T-cell (primary cell): ENCODE measurements at places on chromosomes 5 and 9. TPM values are rescaled to one million over a fixed set of nuclear protein-coding genes. Genes with fewer than 3 reads are reported as not detected.

- DNase-seq: no peak
Observed at GRCh38 chr5:92552206-92553160, 1028.5 kb downstream of the NR2F1-AS1 start.

DNA sequence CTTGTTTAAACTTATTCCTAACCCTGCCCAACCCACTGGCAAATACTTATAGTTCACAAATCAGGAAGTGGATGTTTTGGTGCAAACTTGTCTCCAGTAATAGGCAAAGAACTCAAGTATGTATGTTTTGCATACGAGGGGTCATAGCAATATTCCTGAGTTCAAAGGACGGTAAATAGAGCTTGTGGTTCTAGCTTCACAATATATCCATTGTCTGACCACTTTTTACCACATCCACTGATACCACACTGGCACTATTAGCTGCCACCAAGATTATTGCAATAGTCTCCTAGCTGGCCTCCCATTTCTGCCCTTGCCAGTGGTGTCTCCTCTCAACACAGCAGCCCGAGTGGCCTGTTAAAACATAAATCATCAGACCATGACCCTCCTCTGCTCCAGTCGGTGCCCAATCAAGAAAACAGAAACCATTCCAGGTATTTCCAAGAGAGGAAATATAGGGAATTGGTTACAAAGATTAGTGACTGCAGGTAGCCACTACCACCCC is 17.0 kb downstream of the GRXCR2 start:
- no peak for DNase-seq

DNA sequence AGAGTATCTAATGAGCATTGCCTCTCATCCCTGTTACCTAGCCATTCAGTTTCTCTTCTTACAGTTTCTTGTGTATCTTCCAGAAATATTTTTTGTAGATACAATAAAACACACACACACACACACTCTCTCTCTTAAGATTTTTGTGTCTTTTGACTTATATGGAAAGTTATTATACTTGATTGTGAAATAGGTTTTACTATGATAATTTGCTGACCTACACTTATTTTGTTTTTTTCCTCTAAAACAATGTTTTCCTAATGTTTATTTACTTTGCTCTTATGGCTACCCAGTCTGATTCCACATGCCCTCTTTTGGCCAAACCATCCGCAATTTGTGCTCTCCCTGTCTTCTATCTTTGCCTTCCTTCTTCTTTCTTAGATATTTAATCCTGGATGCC is 25.3 kb downstream of the LRRTM2 start:
- no peak for DNase-seq

GRCh38 chr5:80070338-80071056 is 35.3 kb downstream of the THBS4 start:
- no peak for DNase-seq

- no peak for DNase-seq
Observed at GRCh38 chr9:37105234-37105633, 15.1 kb upstream of the ZCCHC7 start.

- DNase-seq: no peak
Observed at GRCh38 chr9:95218773-95219172, 98.7 kb downstream of the FANCC start.

DNA sequence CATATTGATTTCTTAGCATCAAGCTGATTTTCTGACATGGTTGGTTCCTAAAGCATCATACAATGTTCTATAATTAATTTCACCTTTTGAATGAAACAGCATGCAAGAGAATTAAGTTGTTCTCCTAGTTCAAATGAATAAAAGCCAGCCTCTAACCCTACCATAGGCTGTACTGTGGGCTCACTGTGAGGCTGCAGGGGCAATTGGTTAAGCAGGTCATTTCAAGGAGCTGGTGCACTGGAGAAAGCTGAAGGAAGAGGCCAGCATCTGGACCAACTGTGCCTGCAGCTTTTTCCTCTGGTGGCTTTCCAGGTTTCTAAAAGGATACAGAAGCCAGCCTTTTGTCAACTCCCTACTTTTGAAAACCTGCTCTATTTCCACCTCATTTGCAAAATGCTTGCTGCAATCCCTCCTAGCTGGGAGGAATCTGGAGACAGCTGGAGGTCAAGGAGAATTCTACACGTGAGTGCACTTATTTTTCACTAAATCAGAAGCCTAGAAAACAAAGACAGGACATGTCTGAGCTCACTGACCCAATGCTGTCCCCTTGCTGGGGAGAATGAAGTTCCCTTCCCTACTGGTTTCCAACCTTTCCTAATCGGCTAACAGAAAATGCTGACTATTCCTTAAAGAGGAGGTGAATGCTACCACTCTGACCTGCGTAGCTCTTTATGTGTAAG is 158.9 kb downstream of the APBA1 start:
- no peak for DNase-seq

GRCh38 chr5:101917166-101917565 is 378.9 kb downstream of the SLCO4C1 start:
- no peak for DNase-seq

- DNase-seq: no peak
Observed at GRCh38 chr5:120599576-120599975, 135.5 kb downstream of the PRR16 start.

Gene DAB2IP
- total RNA-seq: not detected

GRCh38 chr5:23820765-23821471 is 313.5 kb downstream of the PRDM9 start:
- DNase-seq: no peak

DNA sequence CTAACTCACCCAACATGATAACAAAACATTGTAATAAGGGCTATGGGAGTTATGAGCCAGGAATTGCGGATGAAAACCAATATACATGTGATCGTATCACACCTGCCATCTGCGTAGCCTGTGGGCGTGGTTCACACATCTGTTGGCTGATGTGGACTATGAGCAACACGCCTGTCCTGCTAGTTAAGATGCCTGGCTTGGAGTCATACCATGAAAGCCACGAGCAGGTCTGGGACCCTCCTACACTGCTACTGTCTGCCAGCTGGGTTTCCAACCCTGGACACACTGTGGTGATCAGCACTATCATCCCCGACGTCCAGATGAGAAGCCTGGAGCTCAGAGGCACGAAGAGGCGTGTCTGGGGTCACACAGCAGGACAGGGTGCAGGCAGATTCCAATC is 40.2 kb downstream of the STK10 start:
- DNase-seq: no peak
